ENCODE measurements at places on chromosomes 12 and 14.
A peak's percentile ranks its signal among the peaks of the same experiment; 100 is the strongest.

- no peak for DNase-seq
Observed at GRCh38 chr14:79571366-79571765, 639.9 kb downstream of the DIO2 start.

- DNase-seq: no peak
Observed at GRCh38 chr14:73795466-73795865, 56.2 kb upstream of the PTGR2 start.

DNA sequence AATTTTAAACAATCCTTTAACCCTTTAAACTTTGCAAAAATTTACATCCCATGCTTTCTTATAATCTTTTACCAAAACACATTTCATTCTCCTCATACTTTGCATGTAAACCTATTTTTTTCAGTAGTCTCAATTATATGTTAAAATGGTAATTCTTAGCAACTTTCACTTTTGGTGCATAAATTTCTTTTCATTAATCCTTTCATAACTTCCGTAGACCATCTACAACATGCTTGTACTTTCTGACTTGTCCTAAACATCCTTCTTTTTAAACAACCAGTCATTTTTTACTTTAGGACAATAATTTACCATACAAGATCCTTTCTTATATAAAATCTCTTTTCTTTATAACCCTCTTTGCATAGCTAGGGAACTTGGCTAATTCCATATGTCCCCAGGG is 19.5 kb downstream of the CCDC91 start:
- no peak for DNase-seq

DNA sequence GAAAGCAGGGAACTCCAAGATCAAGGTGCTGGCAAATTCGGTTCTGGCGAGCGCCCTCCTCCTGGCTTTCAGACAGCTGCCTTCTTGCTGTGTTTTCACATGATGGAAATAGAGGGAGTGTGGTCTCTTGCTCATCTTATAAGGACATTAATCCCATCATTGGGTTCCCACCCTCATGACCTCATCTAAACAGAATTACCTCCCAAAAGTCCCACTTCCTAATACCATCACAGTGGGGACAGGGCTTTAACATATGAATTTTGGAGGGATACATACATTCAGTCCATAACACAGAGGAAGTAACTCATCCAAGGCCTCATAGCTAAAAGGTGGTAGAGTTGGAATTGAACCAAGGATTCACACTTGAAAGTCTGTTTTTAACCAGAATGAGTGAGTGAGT is 28.6 kb downstream of the DYRK2 start:
- DNase-seq: no peak

GRCh38 chr12:20443792-20444191 is 75.5 kb downstream of the PDE3A start:
- DNase-seq: no peak

DNA sequence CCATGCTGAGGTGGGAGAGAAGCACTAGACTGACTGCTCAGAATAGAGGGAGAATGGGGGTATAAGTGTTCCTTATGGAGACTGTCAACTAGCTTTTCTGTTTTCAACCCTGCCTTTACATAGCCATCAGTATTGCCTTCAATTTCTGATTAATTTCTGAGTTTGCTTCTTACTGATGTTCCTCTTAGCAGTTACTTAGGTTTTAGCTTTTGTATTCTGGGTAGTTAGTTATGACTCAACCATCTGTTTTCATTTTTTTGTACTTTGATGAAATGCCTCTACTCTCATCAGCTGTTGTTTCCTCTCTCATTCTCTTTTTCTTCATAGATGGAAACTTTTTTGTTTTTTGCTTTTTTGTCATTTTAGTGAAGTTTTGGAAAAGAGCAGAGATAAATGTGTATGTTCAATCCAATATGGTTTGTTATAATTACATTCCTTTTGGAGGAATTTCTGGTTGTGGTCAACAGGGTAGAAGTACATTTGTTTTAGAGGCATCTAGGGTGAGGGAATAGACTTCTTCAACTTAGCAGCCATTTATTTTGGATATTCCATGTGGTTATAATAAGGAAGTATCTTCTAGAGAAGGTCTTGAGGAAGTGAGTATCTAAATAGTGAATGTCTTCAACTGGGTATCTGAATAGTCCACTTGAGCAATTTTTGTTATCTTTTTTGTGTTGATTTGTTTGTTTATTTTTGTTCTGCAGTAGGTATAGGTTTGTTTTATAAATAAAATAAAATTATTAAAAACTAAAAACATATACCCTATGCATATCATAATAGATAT is 29.6 kb downstream of the PMCH start:
- no peak for DNase-seq

GRCh38 chr12:103348935-103349334 is 146.8 kb downstream of the C12orf42 start:
- no peak for DNase-seq

DNA sequence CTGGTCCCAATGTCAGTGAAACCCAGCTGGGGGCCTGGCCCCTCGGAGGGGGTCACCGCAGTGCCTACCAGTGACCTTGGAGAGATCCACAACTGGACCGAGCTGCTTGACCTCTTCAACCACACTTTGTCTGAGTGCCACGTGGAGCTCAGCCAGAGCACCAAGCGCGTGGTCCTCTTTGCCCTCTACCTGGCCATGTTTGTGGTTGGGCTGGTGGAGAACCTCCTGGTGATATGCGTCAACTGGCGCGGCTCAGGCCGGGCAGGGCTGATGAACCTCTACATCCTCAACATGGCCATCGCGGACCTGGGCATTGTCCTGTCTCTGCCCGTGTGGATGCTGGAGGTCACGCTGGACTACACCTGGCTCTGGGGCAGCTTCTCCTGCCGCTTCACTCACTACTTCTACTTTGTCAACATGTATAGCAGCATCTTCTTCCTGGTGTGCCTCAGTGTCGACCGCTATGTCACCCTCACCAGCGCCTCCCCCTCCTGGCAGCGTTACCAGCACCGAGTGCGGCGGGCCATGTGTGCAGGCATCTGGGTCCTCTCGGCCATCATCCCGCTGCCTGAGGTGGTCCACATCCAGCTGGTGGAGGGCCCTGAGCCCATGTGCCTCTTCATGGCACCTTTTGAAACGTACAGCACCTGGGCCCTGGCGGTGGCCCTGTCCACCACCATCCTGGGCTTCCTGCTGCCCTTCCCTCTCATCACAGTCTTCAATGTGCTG is 11.0 kb downstream of the ZBTB39 start:
- no peak for DNase-seq

DNA sequence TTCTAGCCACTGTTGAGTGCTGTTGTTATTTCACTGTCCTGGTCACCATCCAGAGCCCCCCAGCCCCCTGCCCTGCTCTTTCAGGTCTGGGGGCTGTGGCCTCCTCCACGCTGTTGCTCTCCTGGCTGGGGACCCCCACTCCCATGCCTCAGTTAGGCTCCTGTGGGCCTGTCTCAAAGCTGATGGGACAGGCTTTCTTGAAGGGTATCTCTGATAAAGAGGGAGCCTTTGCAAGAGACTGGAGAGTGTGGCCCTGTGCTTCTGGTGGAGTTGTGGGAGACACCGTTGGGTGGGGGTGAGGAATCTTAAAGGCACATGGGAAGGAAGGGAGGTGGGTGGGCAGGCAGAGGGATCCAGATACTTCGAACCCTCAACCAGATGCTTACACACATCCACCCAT is 12.2 kb upstream of the KRT86 start:
- DNase-seq: no peak

DNA sequence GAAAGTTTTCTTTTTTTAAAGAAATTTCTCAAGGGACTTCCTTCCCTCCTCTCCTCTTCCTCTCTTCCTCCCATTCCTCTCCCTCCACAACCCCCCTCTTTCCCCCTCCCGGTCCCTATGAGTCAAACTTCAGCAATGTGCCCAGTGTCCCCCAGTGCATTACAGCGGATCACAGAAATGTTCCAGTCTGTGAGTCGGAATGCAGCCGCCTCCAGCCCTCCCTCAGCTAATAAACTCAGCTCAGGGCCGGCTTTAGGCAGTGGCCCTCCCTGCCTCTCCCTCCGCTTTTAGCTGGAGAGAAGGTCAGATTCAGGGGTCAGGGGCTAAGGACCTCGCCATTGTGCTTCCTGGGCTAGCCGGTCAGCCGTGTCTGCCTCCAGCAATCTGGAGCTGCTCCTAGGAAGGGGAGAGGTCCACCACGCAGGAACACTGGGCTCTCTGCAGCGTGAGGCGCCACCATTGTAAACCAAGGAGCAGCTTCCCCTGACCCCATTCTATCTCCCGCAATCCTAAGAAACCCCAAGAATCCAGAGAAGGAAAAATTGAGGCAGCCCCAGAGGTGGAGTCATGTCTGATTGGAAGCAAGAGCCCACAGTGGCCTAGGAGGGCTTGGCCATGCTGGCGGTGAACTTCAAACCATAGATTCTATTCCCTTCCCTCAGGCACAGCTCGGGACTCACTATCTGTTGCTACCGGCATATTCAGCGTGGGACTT is 1.1 kb upstream of the HDAC7 start:
- no peak for DNase-seq

- peak; percentile 33 for DNase-seq
Observed at GRCh38 chr14:35366056-35366451, 38.5 kb downstream of the NFKBIA start.

DNA sequence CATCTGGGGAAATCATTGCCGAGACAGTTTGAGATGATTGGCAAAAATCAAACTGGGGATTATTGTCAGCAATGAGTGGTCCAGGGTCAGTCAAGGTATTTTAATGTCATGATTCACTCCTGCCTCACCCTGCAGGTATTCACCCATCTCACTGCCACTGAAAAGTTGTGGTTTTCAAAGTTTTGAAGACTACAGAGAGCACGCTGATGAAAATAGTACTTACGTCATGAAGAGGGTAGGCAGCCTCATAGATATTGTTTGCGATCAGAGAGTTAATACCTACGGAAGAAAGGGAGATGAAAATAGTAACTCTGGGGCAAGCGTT is 138.0 kb downstream of the ANO2 start:
- DNase-seq: no peak

DNA sequence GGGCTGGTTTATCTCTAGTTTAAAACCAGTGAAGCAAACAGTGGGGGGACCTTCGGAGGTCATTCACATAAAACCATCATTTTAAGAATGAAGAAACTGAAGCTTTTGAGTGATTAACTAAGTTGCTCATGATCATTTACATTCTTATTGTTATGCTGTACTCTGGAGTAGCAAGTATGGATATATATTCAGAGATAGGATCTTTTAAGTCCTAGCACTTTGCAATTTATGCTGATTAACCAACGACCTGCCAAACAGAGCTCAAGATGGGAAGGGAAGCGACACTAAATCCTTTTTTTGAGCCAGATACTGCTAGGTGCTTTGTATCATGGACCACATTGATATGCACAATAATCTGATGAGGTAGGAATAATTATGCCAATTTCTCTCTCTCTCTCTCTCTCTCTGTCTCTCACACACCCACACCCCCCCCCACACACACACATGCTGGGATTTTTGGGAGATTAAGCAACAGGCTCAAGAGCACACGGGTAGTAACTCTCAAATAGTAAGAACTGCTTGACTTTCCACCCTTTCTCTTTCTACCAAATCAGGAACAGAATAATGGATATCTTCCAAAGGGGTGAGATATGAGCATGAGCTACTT is 303.4 kb downstream of the APAF1 start:
- no peak for DNase-seq

- DNase-seq: no peak
Observed at GRCh38 chr12:47141459-47141858, 61.7 kb upstream of the AMIGO2 start.

GRCh38 chr12:52441320-52441911 is 7.2 kb upstream of the KRT75 start:
- no peak for DNase-seq

GRCh38 chr12:6310771-6311610 is 509 bp downstream of the PLEKHG6 start:
- no peak for DNase-seq

DNA sequence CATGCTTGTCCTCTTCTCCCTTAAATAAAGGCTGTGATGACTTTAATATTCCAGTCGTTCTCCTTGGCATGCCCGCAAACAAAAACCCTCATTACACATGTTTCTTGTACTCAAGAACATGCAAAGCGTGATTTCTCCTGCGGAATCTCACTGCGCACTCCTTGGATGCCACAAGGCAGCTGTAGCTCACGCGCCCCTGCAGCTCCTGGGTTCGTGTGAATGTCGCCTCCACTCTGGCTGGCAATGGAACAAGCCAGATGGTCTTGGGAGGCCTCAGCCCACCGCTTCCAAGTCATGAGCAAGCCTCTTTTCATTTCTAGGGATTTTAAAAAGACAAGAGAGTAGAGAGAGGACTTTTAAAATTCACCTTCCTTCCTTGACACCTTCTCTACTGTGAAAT is 403.8 kb downstream of the PCNX1 start:
- no peak for DNase-seq

GRCh38 chr12:87618199-87618598 is 411.0 kb downstream of the C12orf50 start:
- DNase-seq: no peak

DNA sequence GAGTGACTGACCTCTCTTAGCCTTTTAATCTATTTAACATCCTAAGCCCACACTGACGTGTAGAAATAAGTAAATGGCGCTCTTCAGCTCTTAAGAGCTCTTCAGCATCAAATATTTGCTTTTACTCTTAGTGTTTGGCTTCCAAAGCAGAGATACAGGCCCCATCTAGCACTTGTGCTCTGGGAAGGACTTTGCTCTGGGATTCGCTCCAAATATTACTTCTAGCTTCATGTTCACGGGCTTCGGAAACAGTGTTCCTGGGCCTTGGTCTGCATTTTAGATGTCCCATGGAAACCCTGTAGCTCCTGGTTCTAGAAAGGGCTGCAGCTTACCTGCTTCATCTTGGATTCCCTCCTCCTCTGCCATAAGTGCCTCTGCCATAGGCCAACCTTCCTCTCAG is 2.7 kb upstream of the NKX2-8 start:
- DNase-seq: no peak

- no peak for DNase-seq
Observed at GRCh38 chr12:85036733-85037132, 582 bp downstream of the LRRIQ1 start.

DNA sequence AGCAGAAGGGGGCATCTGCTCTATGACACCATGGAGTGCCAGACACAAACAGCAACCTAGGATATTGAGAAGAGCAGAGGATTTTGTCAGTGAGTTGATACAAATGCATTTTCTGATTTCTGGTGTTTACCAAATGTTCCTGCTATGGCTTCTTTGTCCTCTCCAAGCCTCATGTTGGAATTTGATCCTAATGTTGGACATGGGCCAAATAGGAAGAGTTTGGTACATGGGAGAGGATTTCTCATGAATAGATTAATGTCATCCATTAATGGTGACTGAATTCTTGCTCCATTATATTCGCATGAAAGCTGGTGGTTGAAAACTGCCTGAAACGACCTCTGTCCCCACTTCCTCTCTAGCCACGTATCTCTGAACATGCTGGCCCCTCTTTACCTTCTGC is 1002.2 kb upstream of the FLRT2 start:
- DNase-seq: no peak

DNA sequence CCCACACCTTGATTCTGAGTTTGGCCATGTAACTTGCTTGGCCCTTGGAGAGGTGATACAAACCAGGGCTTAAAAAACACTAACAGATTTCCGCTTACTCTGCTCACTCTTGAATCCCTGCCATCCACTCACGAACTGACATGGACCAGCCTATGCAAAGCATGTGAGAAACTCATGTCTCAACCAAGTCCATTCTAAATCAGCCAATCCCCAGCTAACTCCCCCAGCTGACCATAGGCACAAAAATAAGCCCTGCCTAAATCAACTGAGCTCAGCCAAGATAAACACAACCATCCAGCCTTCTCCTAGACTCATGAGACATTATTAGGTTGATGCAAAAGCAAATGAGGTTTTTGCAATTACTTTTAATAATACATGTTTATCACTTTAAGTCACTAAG is 353.9 kb upstream of the TBX3 start:
- DNase-seq: no peak
